ENCODE measurements at places on chromosomes 12 and 14.

GRCh38 chr14:91873471-91874415 is 6.4 kb upstream of the TC2N start:
- no peak for DNase-seq

GRCh38 chr12:38157933-38158401 is 158.6 kb upstream of the ALG10B start:
- no peak for DNase-seq

- no peak for DNase-seq
Measured at GRCh38 chr12:132066345-132066685, 77.8 kb downstream of the DDX51 start.

GRCh38 chr12:62533087-62533754 is 66.6 kb downstream of the MON2 start:
- DNase-seq: no peak

DNA sequence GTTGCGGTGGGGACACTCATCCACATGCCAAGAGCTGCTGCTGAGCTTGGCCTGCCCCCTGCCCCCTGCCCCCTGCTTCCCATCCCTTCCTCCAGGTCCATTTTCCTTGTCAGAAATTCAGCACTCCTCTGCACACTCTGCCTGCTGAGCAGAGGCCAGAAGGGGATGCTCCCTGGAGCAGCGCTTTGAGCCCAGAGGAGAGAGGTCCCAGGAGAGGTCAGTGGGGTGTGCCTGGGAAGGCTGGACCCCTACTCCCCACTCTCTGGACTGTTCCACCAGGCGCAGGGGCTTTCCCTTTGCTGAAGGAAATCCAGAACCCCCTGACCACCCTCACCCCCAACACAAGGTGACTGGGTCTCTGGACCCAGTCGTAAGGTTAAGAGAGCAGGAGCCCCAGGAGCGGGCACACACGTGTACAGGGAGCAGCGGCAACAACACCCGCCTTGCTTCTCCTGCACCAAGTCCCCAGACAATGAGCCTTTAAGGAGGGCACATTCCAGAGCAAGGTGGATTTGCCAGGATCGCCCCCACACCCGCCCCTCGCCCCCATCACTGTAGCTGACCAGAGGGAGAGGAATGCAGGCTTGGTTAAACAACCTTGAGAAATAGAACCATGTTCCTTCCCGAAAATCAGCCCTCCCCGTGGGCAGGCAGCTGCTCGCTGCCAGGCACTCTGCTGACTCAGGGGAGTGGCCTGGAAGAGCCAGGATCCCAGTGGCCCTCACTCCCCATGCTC is 30.7 kb downstream of the ISCA2 start:
- no peak for DNase-seq

GRCh38 chr14:50059763-50060616 is 56.4 kb downstream of the VCPKMT start:
- no peak for DNase-seq

DNA sequence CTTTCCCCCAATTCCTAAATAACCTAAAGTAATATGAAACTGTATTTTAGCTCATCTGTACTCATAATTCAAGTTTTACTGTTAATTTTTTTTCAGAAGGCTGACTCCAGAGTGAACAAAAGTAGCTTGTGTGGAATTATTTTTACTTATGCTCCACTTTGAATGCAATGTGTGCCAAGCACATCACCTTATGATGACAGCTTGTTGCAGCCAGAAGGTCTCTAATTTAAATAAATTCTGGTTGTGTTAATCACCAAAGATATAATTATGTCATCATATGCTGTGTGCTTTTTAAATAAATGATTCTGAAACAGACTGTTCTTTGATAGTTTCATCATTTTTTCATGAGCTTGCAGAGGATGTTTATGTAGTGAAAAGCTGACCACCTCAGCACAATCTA is 283.1 kb downstream of the TMEM117 start:
- no peak for DNase-seq
